ENCODE measurements at places on chromosomes 7 and 10.

- DNase-seq: no peak
Observed at GRCh38 chr7:31885171-31885570, 185.0 kb downstream of the PDE1C start.

DNA sequence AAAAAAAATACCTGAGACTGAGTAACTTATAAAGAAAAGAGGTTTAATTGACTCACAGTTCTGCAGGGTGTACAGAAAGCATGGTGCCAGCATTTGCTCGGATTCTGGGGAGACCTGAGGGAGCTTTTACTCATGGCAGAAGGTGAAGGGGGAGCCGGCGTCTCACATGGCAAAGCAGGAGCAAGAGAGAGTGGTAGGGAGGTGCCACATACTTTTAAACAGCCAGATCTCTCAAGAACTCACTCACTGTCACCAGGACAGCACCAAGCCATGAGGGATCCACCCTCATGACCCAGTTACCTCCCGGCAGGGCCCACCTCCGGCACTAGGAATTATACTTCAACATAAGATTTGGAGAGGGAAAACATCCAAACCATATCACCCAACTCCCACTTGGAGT lies 25.8 kb downstream of the MSRB2 start:
- no peak for DNase-seq

DNA sequence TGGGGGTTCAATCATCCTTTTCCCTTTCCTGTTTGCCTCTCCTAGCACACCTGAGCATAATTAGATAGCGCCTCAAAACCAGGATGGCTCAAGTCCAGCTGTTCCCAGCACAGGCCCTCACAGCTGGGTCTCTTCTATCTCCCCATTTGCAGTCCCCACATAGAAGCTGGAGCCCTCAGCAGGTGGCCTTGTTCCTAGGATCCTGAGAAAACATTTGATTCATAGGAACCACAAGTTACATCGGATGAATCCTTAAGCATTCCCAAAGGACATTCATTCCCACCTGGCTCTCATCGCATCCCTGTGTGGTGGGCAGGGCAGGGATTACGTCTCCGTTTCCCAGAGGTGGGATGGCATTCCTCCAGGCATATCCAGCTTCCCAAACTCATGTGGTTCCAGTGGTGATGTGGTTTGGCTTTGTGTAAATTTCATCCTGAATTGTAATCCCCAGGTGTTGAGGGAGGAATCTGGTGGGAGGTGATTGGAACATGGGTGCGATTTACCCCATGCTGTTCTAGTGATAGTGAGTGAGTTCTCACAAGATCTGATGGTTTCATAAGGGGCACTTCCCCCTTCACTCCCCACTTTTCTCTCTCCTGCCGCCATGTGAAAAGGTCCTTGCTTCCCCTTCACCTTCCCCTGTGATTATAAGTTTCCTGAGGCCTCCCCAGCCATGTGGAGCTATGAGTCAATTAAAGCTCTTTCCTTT lies 49.8 kb upstream of the LEP start:
- DNase-seq: no peak

GRCh38 chr7:24456526-24457218 lies 116.6 kb upstream of the PALS2 start:
- DNase-seq: no peak

DNA sequence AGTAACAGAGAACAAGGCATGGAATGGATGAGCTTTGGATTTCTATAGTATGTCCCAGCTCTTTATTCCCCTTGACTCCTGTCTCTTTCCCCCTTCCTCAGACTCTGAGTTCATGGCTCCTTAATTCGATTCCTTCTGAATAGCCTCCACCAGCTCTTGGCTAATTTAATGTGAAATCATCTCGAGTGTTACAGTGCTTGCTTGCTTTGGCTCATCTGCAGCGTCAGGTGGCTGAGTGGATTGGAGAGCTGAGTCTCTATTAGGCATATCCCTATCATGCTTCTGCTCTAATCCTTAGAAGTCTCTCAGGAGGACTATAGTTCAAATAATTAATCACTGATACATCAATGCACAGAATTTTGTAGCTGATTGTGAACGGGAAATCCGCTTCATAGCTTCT lies 134.6 kb downstream of the LRRC4 start:
- no peak for DNase-seq

GRCh38 chr7:123492485-123492884 lies 41.9 kb downstream of the IQUB start:
- no peak for DNase-seq

GRCh38 chr10:101364721-101365120 lies 10.8 kb downstream of the BTRC start:
- no peak for DNase-seq

Measured in astrocyte of the spinal cord (primary cell).